ENCODE measurements at places on chromosomes 4 and X. TPM values are rescaled to one million over a fixed set of nuclear protein-coding genes. Genes with fewer than 3 reads are reported as not detected.

- DNase-seq = no peak
These were observed 26.6 kb downstream of the SNX25 start for GRCh38 chr4:185235843-185236503.

- DNase-seq = no peak
These were observed 756.5 kb downstream of the C4orf33 start for GRCh38 chr4:129852434-129852833.

GRCh38 chr4:186761393-186761792, 37.7 kb upstream of the FAT1 start:
- DNase-seq = no peak

DNA sequence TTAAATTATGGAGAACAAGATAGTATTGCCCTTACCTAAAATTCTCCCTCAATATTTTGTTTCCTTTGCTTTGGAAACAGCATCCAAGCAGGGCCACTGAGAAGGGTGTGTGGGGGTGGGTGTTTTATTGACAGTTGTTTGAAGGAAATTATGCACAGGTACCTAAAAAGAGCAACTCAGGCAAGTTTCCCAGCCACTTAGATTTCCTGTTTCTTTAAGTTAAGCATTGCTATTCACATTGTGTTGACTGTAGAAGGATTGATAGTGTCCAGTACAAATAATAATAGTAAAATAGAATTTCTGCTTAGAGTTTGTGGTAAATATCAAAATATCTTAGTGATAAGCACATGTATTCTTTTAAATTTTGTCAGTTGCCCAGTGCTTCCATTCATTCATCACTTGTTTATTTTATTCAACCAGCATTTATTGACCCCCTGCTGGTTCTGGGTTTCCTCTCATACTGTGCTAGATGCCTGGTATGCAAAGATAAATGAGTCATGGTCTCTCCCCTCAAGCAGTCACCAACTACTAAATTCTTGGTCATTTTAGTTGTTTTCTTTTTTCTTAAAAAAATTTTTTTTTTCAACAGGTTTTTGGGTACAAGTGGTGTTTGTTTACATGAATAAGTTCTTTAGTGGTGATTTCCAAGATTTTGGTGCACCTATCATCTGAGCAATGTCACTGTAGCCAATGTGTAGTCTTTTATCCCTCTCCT, 50.0 kb downstream of the GALNT7 start:
- DNase-seq = peak; percentile 78

GRCh38 chrX:38987198-38987651, 186.0 kb downstream of the MID1IP1 start:
- DNase-seq = no peak

DNA sequence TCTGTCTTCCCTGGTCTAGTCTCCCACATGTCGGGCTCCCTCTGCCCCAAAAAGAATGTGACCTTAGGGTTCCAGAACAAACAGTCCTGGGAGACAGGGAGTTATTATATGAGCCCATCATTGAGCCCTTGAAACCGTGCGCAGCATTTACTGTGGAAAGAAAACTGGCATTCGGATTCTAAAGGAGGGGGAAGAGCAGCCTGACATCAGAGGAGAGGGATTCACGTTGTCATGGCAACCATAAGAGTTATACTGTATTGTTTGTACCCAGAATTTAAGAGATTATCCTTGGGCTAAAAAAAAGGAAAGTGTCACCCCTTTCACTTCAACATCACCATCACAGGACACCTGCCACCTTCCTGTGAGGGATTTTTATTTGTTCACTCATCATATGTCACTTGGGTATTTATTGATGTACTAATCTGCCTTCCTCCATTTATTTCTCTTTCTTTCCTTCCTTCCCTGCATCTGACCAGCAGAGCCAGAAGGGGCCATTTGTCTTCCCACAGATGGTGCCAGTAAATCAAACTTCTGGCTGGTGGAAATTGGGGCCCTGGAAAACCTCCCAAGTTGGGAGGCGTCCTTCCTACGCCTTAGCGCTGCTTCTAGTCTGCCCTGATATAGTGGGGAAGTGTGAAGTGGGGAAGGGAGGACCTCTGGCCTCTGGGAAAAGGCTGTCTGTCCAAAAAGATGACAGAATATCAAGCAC, 64.9 kb upstream of the FRMPD3 start:
- no peak for DNase-seq

DNA sequence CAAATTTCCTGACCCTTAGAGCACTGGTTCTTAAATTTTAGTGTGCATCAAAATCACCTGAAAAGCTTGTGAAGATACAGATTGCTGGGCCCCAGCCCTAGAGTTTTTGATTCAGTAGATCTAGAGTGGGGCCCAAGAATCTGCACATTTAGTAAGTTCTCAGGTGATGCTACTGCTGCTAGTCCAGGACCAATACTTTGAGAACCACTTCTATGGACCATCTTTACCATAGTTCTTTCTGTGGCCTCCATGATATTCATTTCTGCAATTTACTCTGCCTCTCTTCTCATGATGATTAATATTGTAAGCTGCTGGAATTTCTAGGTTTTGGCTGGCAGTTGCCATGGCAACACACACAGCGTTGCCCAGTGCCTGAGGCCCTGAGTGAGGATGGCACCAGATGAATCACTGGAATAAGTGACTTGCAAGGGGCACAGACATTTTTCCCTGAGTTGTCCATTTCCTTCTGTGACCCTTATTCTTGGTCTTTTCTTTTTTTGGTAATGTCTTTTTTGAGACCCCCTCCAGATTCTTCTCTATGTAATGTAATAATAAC, 83.6 kb downstream of the PPP1R2C start:
- peak; percentile 30 for DNase-seq

Gene NSDHL
- 13.7 TPM for total RNA-seq

Gene NEXMIF
- not detected for total RNA-seq

DNA sequence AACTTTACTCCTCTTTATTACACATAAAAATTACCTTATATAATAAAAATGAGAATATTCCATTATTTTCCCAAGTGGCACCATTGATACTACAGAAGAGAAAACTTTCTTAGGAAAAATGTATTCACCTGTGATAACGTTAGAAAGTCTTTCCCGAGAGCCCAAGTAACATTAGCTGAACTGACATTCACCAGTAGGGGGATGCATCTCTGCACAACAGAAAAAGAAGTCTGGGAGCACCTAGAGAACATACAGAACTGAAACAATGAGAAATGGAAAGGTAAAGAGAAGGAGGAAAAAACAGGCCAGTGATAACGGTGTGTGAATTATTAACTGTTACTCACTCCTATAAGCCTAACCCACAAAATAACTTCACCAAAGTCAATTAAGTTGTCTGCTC, 423.3 kb downstream of the CENPC start:
- DNase-seq = peak; percentile 48

GRCh38 chr4:37803348-37803973, 23.0 kb upstream of the PGM2 start:
- DNase-seq = peak; percentile 68

Gene USP17L17
- total RNA-seq = not detected

GRCh38 chrX:69307756-69308155, 142.5 kb upstream of the PJA1 start:
- no peak for DNase-seq

- no peak for DNase-seq
These were observed 28.0 kb downstream of the TBL1X start for GRCh38 chrX:9492901-9493300.

DNA sequence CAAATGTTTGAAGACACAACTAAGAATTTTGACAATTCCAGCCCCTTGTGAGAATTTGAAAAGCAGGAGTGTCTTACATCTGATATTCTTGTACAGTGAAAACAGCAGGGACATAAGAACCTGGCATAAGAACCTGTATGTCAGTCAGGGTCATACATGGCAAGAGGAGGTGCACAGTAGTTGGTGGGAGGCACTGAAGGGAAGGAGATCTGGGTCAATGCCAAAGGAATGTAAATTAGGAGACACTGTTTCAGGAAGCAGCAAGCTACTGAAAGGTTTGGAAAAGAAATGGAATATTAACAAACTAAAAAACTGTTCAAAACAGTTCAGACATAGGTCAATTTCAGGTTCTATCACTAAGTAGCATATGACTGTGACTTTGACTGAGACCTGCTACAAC, 25.0 kb upstream of the SPP1 start:
- DNase-seq = peak; percentile 6

GRCh38 chr4:104507112-104507511, 12.4 kb upstream of the CXXC4 start:
- DNase-seq = no peak

DNA sequence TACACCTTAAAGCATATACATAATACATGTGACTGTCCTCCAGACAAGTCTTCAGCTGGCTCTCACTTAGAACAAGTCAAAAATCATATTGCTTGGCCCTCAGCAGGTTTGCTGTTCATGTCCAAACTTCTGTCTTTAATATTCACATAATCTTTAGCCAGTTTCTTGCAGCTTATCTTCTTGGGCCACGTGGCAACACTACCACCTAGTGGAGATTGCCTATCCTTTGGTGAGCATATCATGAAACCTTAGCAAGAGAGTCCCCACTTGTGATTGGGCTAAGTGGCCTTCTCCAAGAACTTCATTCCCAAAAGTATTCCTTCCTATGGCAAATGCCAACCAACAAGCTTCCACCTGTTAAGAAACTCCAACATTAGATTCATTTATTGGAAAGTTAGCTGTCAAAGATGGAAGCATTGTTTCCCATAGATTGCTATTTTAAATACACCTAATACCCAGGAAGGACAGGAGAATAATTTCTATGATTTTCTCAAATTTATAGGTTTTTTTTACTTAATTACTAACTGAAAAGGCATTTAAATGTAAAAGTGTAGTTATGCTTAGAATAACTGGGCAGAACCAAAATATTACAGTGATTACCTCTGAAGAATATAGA, 231.9 kb upstream of the INTU start:
- peak; percentile 82 for DNase-seq

- no peak for DNase-seq
These were observed 311.8 kb downstream of the HS3ST1 start for GRCh38 chr4:11116940-11117339.

DNA sequence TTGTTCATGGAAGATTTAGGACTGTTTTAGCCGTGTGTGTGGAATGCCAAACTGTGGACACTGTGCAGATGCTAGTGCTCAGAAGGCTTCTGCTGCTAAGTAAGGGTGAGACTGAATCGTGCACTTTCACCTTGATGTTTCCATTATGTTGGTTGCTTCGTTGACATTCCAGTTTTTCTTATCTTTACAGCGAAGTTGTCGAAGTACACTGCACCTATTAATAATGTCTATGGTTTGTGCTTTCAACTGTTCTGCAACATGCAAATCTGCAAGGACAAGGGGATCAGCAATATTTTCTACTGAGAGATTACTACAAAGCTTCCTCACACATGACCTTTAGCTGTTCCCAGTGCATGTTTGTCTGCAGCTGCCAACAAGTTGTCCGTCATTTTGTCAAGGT, 67.7 kb downstream of the UGT2A3 start:
- no peak for DNase-seq

GRCh38 chr4:53752124-53752523, 160.8 kb upstream of the LNX1 start:
- DNase-seq = no peak

DNA sequence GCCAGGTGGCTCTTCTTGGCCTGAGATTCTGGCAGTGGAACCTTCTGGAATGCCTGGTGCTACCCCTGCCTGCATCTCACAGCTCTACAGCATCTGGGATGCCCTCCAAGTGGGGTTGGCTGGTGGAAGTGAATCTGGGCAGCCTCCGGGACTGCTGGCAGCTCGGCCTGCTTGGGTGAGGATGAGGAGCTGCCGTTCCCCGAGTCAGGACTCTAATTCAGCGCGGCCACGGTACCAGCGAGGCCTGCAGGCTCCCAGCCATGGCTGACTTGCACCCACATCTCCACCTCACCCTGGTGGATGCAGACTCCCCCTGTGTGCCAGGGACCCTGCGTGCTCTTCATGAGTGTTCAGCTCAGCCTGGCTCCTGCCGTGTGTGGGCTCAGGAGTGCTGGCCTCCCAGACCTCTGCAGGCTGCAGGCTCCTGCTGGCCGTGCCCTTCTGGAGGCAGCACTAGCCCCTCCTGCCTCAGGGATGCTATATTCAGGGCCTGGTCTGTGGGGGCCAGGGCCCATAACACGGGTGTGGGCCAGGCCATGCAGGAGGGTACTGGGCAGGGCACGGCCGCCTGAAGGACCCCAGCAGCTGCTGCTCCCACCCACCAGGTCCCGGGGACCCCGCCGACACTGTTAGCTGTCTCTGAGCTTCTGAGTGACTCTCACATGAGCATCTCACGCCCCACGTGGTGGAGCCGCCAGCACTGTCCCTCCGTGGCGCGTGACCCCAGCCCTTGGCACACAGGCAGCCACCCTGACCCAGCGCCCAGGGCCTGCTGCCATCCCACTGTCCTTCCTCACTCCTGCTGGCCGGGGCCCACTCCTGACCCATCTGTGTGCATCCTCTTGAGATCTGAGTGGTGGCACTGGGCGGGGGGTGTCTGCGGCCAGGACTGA, 10.6 kb downstream of the UVSSA start:
- DNase-seq = no peak

Gene DUSP9
- not detected for total RNA-seq

Gene ADH1A
- total RNA-seq = 0.21 TPM

Gene GCNA
- 3.4 TPM for total RNA-seq

- no peak for DNase-seq
These were observed 572.7 kb upstream of the TENM3 start for GRCh38 chr4:181670506-181670905.

Gene XAGE2
- not detected for total RNA-seq

All from MCF 10A (cell line).